ENCODE measurements at places on chromosomes 1 and 21.

DNA sequence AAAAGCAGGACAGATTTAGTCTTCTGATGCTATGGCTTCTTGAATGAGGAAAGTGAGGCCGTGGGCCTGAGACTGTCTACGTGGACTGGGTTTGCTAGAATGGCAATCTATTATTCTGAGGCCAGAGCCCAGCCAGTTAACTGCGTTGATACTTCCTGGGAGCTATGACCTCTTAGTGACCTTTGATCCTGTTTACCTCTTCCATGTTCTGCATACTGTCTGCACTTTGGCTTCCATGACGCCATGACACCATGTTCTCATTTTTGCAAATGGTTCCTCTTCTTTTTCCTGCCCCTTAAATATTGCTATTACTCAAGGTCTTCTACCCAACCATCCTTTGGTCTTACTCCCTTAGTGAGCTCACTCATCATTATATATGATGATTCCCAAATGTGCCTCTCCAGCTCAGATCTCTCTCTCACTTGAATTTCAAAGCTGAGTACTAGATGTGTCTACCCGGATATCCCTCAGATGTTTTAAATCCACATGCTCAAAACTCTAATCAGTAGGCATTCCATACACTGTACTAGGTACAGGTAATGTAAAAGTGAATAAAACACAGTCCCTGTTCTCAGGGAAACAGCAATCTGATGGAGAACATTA lies 66.1 kb upstream of the ATP1A1 start:
- DNase-seq: no peak

DNA sequence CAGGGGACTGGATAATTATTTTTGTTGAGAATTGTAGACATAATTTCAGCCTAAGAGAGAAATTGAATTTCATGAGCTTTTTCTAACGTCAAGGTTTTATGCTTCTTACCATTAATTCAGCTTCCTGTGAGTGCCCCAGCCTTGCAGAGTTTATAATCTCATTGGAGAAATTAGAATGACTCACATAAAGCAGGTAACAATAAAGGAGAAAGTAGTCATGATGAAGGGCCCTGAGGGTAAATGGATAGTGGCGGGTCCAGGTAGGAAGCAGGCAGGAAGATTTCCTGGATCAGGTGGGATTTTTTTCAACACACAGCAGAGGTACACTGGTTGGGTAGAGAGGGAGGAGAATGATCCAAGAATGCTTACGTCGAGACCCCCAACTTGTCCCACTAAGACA lies 311.4 kb downstream of the BARHL2 start:
- DNase-seq: no peak

GRCh38 chr1:219179293-219179692 lies 5.6 kb downstream of the LYPLAL1 start:
- peak; percentile 42 for DNase-seq

- no peak for DNase-seq
Observed at GRCh38 chr1:155005076-155006011, 2.7 kb downstream of the ZBTB7B start.
